ENCODE measurements at places on chromosomes 3 and 15.

DNA sequence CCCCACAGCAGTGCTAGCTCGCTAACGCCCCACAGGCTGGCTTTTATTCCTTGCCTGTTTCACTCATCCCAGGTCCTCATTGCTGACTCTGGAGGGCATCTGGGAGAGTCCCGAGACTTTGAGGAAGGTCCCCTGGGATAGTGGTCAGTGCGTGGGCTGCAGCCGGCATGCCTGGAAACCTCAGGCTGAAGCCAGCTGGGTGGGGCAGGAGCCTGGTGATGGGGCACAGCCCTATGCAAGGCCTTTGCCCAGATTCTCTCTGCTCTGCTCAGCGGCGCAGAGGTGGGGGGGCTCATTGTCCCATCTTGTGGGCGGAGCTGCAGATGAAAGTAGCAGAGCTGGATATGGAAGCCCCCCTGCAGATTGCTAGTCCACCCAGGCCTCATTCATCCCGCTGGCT lies 55.7 kb upstream of the SMAD6 start:
- DNase-seq = no peak

DNA sequence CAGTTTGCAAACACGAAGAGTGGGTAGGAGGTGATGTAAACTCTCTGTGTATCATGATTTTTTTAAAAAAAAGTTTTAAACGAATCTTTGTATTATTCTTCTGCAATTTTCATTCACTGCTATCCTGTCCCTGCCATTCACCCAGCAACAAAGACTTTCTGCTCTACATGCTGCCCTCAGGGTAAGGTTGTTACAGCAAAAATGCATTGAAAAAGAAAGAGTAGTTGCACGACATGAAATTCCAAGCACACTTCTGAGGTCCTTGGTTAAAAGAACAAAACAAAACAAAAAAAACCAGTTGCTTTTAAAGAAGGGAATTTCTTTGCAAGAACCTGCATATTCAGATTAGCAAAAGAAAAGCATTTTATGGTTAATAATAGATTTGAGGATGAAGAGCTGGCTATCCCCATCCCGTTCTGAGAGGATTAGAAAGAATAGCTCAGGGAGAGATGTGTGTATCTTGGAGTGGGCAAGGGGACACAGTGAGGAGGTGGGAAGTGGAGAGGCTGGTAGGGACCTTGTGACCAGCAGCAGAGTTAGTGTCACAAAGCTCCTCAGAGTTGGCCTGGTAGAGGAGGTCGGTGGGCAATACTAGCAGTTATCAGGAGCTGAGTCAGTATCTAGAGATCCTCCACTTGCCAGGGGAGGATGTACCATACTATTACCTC lies 290.8 kb downstream of the NEK10 start:
- no peak for DNase-seq

GRCh38 chr3:47441796-47442551 lies 33.8 kb downstream of the SCAP start:
- no peak for DNase-seq

DNA sequence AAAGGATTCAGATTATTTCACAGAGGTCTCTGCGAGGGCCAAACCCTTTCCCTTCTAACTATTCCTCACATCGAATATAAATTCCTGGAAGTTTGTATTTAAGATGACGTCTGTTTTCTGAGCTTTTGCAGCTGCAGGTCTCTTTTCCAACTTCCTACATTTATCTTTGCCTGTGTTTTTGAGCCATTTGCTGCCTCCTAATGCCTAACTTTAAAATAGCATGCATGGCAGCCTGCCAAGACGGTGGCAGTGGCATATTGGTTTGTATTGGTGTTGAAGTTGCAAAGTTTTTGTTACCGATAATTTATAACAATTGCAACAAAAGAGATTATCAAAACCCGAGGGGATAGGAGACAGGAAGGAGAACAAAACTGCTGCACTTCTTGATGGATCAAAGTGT lies 187.1 kb upstream of the DNAJC19 start:
- peak; percentile 26 for DNase-seq

DNA sequence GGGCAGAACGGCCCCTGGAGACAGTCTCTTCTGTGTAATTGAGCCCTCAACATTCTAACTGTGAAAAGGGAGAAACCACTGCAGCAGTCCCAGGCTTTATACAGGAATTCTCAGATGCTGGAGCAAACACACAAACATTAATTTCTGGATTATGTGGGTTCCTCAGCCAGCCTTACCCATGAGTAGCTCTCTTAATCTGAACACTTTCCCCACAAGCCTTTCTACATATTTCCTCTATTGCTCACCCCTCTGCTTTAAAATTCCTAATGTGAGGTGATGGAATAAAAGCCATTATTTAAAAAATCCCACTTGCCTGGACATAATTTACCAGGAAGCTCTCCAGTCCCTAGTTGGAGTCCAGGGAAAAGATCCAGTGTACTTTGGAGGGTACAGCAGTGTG lies 139.0 kb downstream of the CTNNB1 start:
- DNase-seq = no peak

DNA sequence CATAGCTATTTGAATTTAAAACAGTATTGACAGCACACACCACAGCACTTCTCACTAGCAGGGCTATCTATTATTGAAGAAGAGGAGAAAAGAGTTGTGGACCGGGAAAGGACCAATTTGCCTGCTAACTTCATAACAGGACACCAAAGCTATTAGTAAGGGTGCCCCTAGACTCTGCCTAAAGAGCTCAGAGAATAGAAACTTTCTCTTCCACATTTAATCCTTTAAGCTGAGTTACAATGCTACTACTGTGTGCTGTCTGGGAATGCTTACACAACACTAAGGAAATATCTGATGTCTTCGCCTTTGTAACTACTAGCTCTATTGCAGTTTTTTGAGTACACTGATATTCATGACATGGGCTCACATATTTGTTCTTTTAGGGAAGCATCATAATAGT lies 13.5 kb upstream of the AADAC start:
- no peak for DNase-seq

DNA sequence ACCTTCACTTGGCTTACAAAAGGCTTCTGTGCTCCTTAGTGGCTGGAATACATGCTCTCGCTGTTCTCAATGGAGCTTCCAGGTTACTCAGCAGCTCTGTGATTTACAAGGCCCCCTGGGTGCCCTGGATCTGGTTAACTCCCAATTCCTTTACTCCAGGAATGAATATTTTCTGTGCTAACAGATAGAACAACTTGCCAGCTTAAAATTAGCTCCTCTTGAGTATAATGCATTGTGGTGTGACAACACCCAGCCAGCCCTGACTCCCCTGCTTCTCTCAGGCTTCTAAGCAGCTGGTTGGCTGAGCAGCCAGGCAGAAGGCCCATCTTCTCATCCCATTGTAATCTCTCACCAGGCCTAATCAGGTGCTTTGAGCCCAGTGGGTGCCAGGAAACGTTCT lies 246.4 kb downstream of the ALCAM start:
- DNase-seq = no peak

DNA sequence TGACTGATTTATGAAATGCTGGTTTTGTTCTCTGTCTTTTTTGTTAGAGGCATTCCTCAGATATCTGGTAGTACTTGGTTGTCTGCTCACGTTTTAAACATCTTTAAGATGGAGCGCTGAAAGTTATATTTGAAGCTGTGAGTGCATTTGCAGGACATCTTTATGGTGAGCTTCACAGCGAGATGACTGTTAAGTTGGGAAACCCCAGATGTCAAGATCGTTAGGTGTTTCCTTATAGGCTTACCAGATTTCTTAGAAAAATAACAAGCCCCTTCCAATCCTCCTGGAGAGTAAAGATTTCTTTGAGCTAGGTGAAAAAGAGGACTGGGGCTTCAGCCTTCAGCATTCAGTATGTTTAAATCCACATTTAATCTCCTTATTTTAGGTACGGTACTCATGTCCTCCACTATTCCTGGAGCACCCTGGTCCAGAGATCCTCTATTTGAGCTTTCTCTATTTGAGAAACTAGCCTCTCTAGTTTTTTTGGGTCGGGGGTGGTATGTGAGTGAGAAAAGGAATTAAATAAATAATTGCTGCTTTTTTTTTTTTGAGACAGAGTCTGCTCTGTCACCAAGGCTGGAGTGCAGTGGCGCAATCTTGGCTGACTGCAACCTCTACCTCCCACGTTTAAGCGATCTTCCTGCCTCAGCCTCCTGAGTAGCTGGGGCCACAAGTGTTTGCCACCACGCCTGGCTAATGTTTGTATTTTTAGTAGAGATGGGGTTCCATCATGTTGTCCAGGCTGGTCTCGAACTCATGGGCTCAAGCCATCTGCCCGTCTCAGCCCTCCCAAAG lies 72.3 kb downstream of the ZNF609 start:
- no peak for DNase-seq

DNA sequence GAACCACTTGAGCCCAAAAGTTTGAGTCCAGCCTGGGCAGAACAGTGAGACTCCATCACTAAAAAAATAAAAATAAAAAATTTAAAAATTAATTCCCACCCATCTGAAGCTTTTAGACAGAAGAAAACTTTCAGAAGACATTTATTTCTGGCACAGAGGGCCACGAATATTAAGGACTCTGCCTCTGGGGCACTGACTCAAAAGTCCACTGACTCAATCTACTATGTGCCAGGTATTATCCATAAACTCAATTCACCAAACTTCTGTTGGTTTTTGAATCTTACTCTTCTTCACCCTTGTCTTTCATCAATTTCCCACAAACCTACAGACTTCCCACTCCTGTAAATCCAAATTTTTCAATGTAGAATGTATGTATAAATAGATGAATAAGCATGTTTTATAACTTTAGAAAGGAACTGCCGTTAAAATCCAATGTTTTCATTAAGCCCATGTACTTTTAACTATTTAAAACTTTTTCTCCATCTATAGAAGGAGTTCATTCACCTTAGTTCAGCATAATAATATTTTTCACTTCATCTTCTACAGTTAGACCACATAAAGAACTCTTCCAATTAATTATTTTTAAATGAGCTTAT lies 19.9 kb downstream of the ATP13A3 start:
- no peak for DNase-seq

- no peak for DNase-seq
Measured at GRCh38 chr15:88323468-88323867, 66.9 kb upstream of the NTRK3 start.

GRCh38 chr3:163043074-163043473 lies 1546.5 kb downstream of the OTOL1 start:
- no peak for DNase-seq

DNA sequence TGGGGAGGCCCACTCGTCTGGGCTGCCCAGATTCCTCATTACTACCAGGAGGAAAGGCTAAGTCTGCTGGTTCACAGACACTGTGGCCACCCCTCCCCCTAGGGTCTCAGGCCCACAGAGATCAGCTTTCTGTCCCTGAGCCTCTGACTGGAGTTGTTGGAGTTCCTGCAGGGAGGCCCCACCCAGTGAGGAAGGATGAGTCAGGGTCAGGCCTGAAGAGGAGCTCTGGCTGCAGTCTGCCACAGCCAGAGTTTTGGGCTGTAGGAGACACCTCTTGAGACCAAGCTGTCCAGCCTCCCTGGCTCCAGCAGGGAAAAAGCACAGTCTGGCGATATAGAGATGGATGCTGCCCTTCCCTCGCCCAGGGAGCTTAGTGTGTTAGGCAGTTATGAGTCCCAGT lies 720.9 kb upstream of the SEMA6D start:
- DNase-seq = no peak

- no peak for DNase-seq
Measured at GRCh38 chr15:101288905-101289513, 6.0 kb downstream of the SNRPA1 start.

DNA sequence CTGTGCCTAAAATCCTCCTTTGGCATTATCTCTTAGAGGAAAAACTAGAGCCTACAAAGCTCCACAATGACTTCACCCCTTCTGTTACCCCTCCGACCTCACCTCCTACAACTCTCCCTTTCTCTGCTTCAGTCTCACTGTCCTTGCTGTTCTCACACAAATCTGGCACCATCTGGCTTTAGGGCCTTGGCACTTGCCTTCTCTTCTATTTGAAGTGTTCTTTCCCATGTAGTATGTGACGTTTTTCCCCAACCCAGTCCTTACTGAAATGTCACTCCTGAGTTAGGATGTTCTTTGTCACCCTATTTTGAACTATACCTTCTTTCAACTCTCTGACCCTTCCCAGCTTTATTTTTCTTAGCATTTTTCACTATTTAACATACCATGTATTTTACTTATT lies 8.7 kb downstream of the STX19 start:
- no peak for DNase-seq

DNA sequence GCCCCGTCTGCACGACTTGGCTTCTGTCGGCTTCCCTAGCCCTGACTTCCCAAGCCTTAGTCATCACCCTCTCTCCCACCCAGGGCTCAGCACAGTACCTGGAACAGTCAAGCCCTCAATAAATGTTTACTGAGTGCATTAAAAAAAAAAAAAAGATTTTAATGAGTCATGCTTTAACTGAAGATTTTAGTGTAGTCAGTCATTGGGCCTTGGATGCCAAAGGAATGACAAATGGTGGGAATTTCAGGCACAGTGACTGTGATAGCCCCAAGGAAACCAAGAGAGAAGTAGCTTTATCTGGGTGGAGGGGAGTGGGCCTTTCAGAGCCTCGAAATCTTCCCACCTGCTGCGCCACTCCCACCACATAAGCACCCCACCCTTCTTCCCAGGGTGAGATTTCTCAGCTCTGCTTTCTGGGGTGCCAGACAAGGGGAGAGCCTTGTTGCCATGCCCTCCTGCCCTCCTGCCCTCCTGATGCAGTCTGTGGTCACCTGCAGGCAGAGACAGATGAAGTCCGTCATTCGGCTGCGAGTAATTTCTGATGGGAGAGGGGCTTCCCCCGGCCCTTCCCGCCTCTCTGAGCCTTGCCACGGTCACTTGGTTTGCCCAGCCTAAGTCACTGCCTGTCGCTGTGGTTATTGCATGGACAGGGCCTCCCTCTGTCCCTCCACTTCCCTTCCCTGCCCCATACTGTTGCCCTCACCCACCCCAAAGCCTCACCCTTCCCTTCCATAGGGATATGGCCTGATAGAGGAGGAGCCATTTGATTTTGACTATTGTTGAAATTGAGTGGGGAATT lies 41.8 kb downstream of the SMAD3 start:
- no peak for DNase-seq

GRCh38 chr3:20064796-20065564 lies 24.7 kb downstream of the KAT2B start:
- no peak for DNase-seq

DNA sequence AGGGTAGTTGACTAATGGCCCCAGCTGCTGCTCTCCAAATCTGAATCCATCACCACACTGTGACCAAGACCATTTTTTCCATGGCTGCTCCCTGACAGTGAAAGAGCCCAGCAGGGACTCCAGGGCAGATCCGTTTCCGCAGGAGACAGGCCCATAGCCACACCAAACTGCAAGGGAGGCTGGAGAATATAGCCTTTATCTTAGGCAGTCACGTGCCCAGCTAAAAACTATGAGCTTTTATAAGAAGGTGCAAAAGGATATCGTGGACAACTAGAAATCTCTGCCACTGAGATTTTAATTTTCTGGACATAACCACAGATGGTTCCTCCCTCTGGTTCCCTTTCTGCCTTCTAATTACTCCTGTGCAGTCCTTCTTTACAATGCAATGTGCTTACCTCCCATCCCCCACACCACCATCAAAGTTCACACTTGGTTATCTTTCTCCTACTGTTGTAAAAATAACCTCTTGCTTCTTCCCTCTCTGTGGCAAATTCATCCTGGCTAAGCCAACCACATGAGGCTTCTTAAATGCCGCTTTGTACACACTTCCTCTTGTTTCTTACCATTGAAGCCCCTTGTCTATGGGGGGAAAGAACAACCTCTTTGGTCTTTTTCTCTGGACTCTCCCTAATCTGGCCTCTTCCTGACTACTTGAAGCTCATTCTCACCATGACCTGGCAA lies 233.7 kb downstream of the SHQ1 start:
- DNase-seq = no peak

Measured in NCI-H510A (cell line).